ENCODE measurements at places on chromosomes 16 and 17.

GRCh38 chr16:11677451-11677951 is 9.2 kb downstream of the SNN start:
- no peak for DNase-seq

DNA sequence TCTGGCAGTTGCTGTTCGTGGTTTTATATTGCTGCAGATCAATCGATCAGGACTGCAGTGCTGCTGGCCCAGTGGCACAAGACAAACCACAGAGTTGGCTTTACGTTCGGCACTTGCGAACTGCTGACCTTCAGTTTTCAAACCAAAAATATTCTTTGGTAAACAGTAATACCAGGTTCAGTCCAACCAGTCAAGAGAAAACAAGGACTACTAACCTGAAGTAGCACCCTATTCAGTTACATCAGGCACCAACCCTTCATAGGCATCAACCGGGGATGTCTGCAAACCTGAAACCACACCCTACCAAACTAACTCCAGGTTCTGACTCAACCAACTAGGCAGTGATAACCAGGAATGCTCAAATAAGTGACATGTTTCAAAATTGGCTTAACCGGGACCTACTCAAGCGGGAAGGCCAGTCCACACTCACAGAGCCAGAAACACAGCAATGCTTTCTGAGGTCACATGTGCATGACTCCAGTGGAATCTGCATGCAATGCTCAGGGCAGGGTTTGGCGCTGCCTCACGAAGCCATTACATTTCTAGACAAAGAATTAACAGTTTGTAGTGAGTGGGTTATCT is 91.1 kb downstream of the SMG6 start:
- DNase-seq = no peak

- DNase-seq = no peak
These were observed 8.4 kb downstream of the CES1 start for GRCh38 chr16:55824473-55825000.

GRCh38 chr17:45261577-45262515 is at the start of gene SPATA32:
SPATA32 (minus strand) TSS chr17:45262094; CDS start chr17:45262016, 78 bp downstream.
- DNase-seq = peak; percentile 78

DNA sequence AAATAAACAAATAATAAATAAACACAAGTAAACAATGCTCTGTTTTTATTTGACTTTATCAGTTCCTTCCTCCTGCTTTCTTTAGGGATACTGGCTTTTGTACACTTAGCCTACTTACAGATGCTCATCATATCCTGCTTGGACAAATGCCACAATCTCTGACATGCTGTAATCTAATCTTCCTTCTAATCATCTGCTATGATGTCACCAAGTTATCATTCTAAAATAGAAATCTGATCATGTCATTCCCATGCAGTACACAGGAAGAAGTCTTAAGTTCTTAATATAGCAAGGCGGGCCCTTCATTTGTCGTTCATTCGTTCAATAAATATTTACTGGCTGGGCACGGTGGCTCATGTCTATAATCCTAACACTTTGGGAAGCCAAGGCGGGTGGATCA is 9.1 kb upstream of the UBB start:
- DNase-seq = no peak

DNA sequence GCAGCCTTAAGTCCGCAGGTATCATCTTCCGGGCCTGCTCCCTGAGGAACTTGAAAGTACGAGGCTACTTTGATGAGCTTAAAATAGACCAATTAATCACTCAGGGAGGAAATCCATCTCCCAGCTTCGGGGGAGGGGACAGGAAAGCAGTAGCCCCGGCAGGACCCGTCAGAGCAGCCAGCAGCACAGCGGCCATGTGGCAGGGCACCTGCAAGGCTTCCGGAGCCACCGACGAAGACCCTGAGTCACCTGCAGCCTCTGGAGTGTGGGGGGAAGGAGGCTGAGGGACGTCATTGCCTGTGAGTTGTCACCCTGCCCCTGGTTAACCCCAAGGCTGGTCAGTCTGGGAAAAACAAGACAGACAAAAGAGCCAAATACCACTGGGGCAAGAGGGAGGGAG is 4.4 kb upstream of the CYB561 start:
- no peak for DNase-seq

DNA sequence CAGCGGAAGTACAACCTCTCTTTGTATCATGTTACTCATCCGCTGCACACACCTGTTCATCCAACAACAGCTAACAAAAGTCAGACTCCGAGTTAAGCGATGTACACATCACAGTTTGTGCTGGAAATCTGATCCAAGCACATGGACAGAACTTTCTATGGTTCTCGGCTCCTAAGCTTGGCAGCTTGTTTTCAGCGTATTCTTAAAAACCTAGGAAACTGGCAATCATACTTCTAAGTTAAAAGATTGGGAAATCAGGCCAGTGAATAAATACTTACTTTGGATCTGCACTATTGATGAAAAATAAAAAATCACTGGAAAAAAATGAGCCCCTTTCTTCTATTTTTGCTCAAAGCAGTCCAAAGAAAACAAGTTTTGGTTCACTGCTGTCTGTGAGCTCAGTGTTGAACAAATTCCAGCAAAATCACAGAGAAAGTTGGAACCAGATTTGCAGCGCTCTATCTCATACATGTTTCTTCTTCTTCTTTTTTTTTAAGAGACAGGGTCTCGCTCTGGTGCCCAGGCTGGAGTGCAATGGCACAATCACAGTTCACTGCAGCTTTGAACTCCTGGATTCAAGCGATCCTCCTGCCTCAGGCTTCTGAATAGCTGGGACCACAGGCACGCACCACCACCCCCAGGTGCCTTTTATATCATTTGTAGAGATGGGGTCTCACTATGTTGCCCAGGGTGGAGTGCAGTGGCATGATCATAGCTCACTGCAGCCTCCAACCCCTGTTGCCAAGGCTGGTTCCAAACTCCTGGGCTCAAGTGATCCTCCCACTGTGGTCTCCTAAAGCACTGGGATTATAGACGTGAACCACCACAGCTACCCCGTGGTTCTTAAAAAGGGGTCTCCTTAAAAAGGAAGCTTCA is 71.6 kb upstream of the CREBBP start:
- DNase-seq = no peak

- peak; percentile 43 for DNase-seq
These were observed 23.2 kb downstream of the CDH3 start for GRCh38 chr16:68668266-68668665.

DNA sequence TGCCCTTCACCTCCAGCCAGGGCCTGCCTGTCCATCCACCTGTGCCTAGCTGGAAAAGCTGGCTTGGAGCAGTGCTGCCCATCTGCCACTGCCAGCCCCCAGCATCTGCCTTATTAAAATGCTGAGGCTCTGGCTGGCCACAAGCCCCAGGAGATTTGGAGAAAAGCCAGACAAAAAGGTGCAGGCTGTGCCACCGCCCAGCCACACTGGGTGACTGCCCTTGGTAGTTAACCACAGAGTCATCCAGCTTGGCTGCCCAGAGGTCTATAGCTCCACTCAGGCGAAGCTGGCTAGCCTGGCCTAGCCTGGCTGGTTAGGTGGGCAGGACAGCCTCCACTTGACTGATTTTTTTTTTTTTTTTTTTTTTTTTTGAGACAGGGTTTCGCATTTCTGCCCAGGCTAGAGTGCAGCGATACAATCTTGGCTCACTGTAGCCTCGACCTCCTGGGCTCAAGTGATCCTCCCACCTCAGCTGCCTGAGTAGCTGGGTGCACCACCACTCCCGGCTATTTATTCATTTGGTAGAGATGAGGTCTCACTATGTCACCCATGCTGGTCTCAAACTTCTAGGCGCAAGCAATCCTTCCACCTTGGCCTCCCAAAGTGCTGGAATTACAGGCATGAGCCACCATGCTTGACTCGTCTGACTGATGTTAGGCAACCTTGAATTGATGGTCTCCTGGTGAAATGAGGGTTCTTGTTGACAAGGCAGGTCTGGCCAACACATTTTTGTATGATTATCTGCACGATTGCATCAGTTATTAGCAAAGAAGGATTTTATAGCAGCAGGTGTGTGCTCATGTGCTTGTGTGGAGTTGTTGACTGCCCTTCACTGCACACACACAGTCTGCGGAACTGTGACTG is 103.8 kb downstream of the RAB11FIP4 start:
- no peak for DNase-seq

GRCh38 chr17:57679356-57679755 is 65.7 kb downstream of the CCDC182 start:
- DNase-seq = peak; percentile 12

DNA sequence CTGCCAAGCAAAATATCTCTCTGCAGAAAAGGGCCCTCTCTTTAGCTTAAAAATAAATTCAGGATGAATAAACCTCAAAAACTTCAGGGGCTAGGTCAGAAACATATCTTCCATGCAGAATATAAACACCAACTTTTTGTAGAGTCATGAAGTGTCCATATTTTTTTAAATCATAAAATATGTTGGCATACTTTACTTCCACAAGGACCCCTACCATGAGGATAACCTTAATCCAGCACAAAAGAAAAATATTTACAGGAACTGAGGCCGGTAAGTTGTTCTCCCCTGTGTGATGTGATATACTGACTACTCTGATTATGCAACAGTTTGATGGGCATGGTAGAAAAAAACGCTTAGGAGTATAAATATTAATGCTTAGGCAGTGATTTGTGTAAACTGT is 264.8 kb upstream of the CDH11 start:
- no peak for DNase-seq

DNA sequence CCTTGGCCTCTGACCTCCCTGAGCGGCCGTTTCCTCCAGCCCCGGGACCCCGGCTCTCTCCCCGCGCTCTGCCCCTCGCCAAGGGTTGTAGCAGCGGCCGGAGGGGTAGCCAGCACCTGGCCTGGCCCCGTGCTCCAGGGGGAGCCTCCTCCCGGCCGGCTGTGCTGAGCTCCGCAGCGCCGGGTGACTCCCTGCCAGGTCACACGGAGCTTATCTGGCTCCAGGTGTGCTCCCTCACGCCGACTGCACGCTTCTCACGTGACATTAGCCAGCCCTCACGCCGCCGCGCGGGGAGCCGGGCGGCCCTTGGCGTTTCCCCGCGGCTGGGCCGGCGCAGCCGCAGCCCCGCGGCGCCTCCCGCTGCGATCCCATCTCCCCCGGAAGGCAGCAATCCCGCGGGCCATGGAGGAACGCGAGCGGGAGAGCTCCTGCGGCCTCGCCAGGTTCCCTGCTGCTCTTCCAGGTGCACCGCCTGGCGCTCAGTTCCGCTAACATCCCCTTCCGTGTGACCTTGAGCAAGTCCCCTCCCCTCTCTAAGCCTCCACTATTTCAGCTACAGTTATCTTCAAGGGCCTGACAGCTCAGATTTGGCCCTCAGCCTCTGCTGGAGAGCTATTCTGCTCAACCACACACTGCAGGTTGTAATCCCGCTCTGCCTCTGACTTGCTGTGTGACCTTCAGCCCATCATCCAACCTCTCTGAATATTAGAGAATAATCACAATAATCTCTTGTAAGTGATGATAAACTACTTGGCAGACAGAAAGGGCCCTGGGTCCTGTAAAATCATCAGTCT is 3.4 kb downstream of the MYO18A start:
- peak; percentile 65 for DNase-seq

- DNase-seq = no peak
These were observed 15.4 kb downstream of the HS3ST3B1 start for GRCh38 chr17:14316126-14316832.

DNA sequence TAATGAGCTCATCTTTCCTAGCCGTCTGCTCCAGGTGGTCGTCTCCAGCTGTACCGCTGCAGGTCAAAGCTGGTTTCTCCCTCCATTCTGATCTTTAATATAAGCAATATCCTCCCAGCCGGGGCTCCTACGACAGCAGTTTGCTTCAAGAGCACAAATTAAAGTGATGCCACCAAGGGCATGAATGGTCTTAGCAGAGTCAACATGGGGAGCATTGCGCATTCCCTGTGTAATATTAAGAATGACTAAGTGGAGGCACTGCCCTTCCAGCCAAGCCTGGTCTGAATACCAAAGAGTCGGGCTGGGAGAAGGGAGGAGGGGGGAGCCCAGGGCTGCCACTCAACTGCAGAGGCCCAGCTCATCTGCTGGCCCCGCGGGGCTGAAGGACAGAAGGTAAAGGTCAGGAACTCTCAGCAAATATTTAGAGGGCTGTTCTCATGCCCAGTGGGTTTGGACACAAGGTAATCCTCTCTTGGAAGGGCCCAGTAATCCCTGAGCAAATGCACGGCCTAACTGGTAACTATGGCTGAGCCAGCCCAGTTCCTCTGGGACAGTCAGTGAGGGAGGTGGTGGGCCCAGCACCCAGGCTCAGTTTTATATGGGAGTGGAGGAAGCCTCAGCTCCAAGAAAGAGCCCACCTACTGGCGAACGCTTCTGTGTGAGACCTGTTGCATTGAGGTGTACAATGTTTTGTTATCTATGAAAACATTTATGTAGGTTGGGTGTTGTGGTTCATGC is 121.2 kb downstream of the IRX3 start:
- no peak for DNase-seq

DNA sequence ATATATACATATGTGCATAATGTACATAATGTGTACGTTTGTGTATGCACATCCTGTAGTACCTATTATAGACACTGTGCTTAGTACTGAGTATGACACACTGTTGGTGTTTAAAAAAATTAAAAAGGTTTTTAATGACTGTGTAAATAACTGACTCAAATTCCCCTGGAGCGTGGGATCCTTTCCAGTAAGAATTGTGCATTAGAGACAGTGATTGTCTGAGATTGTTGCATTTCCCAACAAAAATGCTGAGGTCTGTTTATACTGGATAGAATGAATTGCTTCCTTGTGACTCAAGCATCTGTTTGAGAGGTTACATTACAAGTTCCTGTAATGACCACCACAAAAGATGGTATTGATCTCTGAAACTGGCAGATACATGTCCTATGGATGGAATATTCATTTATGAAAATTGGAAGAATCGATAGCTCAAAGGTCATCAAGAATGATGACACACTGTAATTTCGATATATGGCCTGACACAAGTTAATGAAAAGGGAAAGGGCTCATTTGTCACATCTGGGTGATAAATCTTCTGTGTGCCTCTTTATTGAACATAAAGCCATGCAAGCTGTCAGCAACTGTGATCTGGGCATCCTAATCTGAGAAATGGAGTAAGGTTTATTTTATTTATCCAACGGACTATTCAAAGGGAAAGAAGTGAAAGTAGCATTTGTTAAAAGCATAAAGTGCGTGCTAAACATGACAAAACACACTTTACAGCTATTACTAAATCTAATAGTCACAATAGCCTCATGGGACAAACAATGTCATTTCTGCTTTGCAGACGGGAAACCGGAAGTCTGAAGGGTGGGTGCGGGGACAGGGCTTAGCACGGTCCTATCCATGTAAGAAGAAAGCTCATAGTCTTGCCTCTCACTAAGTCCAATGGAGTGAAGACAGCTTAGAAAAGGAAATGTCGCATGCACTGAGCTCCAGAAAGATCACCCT is 228.8 kb downstream of the CDH11 start:
- no peak for DNase-seq

Measured in stimulated activated CD8-positive, alpha-beta memory T cell treated with anti-CD3 and anti-CD28 coated beads, Interleukin-4, amount 100 ng/mL, for 48 hours (primary cell).